IPS-NIHi11 (cell line): ENCODE measurements at places on chromosomes 5 and 9.
A peak's percentile ranks its signal among the peaks of the same experiment; 100 is the strongest.

- DNase-seq: no peak
These were observed 65.5 kb downstream of the NACC2 start for GRCh38 chr9:136029556-136029955.

DNA sequence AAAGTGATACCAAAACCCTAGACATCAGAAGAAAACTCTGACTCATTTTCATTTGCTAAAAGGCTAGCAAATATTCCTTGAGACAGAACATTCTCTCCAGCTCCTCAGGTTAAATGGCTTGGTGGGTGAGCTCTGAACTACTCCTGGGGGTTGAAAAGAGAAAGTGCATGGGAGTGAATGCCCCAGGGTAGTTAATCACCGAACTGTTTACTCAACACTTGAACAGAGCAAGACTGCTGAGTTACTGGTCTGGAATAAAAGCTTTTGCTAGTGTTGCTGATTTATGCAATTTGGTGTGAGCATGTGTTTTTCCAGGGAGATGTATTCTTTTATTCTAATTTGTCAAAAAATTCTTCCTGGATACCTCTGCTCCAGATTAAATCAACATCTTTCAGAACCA lies 88.3 kb upstream of the PRDM9 start:
- DNase-seq: peak; percentile 25

GRCh38 chr9:14405176-14405706 lies 91.3 kb upstream of the NFIB start:
- no peak for DNase-seq

DNA sequence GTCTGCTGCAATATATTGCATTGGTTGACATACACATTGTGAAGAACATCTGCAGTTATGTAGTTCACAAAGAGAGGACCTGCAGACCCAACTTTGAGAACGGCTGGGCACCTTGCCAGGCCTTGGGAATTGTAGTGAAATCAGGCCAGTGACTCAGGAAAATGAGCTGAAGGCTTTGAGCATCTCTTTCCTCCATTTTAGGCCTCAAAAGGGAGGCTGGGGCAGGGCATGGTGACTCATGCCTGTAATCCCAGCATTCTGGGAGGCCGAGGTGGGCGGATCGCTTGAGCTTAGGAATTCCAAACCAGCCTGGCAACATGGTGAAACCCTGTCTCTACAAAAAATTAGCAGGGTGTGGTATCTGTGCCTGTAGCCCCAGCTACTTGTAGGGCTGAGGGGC lies 1.4 kb upstream of the IPPK start:
- no peak for DNase-seq

- DNase-seq: no peak
These were observed 616 bp downstream of the VCAN start for GRCh38 chr5:83472213-83472507.

DNA sequence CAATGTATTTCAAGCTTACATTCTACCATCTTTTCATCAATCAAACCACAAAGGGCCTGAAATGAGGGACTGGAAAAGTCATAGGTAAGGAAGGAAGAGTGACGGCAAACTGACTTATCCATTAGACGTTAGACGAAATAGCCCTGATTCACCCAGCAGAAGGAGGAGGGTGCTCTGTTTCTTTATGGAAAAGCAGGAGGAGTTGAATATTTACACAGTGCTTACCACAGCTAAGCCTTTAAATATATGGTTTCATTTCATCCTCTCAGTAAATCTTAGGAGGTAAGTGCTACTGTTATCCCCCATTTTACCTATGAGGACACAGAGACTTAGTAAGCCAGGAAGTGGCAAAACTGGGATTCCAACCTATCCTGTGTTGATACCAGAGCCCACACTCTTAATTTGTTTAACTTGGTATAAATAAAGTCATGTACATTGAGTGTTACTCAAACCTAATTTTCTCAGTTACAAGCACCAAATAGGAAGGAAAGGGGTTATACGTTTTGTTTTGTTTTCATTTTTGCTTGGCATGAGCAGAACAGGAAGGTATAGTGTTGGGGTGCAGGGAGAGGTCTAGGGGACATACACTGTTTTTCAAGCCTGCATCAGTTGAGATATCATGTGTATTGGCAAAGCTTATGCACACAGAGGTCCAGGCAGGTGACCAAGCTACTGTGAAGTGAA lies 98.1 kb upstream of the IFNK start:
- no peak for DNase-seq
